ENCODE measurements at places on chromosomes 2 and 18.

GRCh38 chr2:105861200-105861599 lies 116.5 kb downstream of the NCK2 start:
- no peak for DNase-seq

DNA sequence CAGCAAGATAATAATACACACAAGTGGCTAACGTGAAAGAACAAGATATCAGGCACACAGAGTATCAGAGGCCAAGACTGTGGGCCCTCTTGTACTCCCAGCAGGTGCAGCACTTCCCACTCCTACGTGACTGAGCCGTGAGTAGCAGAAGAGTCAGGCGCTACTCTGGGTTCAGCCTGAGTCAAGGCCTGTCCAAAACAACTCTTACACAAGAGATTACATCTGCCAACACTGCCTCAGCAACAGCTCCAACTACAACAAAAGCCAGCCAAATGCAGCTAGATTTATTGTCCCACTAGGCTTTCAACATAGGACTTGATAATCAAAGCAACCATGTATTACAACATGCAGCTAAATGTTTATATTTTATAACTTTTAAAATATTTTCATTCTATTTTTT lies 56.2 kb downstream of the ITSN2 start:
- no peak for DNase-seq

DNA sequence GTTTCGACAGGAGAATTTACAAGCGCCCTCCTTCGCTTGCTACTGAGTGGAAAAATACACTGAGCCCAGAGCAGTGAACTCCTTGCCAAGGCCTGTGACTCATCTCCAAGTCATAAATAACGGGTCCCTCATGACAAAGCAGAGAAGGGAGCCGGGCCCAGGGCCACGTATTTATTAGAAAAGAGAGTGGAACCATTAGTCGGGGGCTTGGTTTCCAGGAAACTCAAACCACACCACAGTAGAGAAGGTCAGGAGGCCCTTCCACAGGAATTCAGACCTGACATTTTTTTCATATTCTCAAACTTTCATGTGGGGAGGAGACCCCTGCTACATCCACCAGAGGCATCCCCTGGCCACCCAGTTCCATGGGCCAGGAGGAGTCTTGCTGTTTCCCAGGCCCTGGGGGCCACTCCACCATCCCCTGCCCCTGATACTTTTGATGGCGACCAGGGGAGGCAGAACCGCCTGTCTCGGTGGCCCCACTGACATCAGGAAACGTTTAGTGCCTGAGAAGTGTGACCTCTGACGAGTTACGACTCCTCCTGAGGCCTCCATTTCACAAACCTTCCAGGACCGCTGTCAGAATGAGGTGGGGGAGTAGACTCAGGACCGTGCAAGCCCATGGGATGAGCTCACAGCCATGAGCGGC lies 289.7 kb downstream of the DYSF start:
- DNase-seq: no peak

DNA sequence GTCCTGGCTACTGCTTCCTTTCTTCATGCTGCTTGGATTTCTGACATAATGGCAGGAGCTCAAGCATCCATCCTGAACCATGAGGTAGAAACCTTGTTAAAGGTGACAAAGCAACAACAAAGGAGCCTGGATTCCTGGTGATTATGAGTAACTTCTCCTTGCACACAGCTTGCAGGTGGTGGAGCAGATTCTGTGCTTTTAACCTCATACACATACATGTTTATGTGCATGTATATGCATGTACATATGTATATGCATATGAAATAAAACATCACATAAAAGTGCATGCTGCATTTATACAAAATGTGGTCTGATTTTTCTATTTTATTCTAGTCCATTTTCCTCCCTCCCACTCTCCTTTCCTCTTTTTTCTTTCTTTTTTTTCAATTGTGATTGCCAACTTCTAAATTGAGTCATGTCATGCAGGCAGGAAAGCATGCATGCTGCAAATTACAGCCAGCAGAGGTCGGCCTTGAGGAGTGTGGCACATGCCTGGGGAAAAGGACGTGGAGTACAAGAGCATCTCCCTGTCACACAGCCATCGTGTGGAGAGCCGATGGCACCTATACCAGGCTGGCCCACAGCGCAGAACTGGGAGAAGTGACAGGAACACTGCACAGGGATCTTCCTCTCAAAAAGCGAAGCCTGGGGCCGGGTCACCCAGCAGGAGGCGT lies 17.9 kb downstream of the LCT start:
- DNase-seq: no peak

- DNase-seq: no peak
Measured at GRCh38 chr2:77712601-77713000, 190.4 kb upstream of the LRRTM4 start.

- no peak for DNase-seq
Measured at GRCh38 chr2:72718876-72719275, 107.0 kb downstream of the EXOC6B start.

DNA sequence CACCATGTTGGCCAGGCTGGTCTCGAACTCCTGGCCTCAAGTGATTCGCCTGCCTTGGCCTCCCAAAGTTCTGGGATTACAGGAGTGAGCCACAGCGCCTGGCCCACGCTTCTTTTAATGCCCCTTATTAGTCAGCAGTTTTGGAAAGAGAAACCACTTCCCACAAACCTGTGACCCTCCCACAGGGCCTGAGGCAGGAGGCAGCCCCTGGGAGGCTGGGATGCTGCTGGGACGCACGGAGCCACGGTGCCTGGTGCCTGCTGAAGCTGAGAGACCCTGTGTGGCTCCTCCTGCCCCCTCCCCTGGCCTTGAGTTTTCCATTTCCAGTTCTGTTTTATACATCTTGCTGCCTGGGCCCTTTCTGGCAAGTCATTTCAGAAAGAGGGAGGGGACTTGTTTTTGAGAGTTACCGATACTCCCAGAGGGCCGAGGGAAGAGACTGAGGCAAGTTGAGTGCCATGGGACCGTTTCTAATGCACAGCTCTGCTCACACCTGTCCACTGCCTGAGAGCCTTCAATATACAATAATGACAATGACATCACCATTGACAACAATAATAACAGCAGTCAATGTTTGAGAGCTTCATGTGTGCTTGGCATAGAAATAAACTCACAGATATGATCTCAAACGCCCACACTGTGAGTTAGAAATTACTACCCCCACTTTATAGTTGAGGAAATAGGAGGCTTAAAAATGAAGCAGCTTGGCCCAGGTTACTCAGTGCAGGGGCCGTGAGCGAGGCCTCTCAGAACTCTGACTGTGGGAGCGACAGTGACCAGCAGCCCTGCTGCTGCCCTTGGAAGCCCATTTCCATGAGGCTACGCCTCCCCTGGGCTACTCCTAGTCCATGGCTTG lies 78.1 kb upstream of the YWHAQ start:
- no peak for DNase-seq

DNA sequence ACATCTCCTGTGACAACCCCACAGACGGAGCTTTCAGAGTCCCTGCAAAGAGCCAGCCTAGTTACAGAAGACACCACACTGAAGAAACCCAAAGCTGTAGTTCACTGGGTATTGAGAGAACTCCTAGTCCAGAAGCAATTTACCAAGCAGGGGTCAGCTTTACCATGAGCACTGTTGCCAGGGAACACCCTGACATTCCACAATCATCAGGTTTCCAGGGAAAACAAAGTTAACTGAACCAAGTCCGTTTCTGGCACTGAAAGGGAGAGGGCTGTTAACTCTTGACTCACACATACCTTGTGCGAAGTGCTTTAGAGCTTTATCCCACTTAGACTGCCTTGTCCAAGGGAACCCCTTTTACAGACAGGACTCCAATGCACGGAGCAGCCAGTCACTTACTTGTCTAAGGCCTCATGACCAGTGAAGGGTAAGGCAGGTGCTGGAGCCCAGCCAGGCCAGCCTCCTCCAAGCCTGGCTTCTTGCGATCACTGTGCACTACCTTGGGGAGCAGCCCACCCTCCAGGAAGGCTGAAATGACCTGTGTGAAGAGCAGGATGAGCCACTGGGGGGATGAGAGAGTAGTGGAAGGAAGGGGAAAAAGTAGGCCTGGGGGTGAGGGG lies 53.9 kb downstream of the REEP1 start:
- DNase-seq: no peak

DNA sequence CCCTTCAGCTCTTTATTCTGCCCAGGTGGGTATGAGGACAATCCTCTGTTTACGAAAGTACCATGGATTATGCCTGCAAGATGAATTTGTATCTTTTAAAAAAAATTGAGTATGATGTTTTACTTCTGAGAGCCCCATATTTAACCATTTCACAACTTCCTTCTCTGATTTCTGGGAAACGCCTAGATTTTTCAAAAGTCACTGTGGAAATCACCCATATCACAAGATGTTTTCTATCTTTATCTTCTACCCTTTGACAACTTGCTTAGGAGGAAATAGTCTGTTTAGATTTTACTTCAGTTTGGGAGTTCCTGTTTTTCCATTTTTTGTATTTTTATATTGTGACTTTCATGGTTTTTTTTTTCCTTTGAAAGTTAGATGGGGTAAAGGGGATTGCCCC lies 53.0 kb downstream of the ICOS start:
- DNase-seq: no peak

DNA sequence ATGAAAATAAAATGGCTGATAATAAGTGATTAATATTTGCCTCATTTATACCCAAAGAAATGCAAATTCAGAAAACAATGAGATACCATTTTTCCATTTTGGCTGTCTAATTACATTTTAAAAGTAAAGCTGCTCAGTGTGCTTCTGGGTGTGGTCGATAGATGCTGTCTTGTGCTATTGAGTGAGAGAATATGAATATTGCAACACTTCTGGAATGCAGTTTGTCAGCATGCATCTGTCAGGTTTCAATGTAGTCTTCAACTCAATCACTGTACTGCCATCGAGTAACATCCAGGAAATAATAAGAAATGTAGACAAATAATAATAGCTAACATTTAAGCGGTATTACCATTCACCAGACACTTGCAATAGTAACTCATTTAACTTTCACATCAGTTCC lies 3.9 kb downstream of the IL18R1 start:
- DNase-seq: no peak

DNA sequence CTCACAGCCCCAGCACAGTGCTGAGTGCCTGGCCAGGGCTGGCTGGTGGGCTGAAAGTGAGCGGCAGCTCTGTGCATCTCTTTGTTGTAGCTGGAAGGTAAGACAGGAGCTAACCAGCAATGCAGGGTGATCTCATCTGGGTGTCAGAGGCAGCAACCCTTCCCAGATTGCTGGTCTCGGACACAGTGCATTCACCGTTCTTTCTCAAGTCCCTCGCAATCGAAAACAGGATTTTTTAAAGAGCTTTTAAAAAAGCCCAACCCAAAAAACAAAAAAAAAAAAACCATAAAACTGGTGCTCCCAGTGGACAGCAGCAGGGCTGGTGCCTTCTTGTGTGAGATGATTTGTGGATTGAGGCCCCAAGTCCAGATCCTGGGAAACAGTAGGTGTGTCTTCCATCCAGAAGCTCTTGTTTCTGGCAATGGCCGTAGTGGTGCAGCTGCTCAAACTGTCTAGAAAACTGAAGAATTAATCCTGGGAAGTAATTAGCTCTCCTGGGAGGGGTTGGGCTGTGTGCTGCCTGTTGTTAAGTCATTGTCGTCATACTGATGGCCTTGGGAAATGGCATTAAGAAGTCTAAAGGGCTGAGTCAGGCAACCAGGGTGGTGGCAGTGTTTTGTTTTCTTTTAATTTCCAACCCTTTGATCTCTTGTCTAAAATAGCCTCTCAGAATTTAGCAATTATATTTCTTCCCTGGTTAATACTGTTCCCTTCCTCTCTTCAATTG lies 156.7 kb downstream of the KLHL29 start:
- DNase-seq: no peak

GRCh38 chr2:46207591-46207990 lies 89.6 kb upstream of the EPAS1 start:
- no peak for DNase-seq

DNA sequence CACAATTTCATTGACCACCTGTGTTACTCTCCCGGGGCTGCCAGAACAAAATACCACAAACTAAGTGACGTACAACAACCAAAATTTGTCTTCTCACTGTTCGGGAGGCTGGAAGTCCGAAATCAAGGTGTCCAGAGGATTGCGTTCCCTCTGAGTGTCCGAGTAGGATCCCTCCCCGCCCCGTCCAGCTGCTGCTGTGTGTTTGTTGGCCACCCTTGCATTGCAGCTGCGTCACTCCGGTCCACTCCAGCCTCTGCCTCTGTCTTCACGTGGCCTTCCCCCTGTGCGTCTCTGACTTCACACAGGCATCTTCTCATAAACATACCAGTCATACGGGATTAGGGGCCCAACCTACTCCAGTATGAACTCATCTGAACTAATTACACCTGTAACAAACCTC lies 251.8 kb upstream of the SMIM21 start:
- DNase-seq: no peak

DNA sequence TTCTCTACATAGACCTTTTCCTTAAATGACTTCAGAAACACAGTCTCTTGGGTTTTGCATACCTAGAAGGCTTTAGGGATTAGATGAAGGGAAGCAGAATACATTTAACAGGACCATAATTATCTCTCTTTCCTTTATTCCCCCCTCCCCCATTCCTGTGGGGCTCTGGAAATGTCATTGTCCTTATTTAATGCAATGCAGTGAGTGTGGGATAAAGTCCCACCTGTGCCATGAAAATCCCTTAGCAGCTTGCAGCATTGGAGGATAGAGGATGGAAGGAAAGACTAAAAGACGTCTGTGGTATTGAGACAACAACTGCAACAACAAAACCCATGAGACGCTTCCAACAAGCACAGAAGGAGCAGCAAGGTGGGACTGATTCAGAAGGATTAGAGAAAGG lies 117.8 kb upstream of the DCC start:
- DNase-seq: no peak

GRCh38 chr2:42010743-42011298 lies 37.0 kb upstream of the PKDCC start:
- DNase-seq: no peak

GRCh38 chr2:9538000-9538507 lies 17.6 kb downstream of the ADAM17 start:
- no peak for DNase-seq

DNA sequence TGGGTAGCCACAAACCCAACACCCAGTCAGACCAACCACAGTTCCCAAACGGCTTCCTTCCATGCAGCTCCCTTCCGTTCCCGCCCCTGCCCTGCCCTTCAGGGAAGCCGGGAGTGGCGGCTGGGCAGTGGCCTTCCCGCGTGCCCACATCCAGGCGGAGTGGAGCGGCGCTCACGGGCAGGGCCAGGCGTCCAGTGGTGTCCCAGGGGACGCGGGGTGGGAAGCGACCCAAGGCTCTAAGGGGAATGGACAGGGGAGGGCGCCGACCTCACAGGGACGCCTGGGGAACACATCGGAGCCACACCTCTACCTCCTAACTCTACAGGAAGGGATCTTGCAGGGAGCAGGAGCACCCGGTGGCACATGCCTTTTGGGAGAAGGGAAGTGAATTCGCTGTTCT lies 225.9 kb upstream of the MGAT5 start:
- DNase-seq: no peak
